ENCODE measurements at places on chromosomes 13 and 19. TPM values are rescaled to one million over a fixed set of nuclear protein-coding genes. Genes with fewer than 3 reads are reported as not detected.

Gene ZNF93
- total RNA-seq = 0.45 TPM

Gene BCL3
- total RNA-seq = 30.8 TPM

Gene ATP4B
- total RNA-seq = not detected

Gene KLK14
- total RNA-seq = not detected

Gene ANGPTL8
- 202 TPM for total RNA-seq

- DNase-seq = no peak
Measured at GRCh38 chr13:48810013-48810412, 156.3 kb downstream of the CYSLTR2 start.

DNA sequence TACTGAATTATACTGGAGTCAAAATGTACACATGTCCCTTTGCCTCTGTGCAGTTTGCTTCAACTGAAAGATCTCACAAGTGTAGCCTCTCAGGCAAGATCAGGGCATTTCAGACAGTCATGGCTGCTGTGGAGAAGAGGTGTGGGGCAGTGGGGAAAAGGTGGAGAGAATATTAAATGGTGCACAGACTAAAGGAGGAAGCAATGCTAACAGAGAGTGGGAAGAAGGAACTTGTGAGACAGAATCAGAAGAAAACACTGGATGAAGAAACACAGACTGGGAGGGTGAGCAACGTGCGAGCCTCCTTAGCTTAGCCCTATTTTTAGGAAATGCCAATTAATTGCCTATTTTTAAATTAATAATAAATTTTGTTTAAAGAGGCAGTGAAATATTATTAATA lies 49.6 kb upstream of the RAP2A start:
- no peak for DNase-seq

DNA sequence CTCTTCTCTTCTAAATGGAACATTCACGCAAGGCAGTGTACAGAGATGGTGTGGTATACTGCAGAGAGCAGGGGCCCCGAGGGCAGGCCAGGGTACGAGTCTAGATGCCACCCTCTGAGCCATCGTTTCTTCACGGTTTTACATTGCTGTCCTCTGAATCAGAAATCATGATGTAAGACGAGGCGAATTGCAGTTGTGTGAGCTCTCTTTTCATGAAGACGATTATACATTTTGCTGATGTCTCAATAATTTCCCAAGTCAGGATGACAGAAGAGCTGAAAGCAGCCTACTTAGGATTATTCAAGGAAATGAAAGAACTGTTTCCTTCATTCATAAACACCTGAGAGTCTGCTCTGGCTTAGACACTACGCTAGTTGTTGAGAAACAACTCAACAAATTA lies 93.8 kb upstream of the RNF113B start:
- no peak for DNase-seq

- no peak for DNase-seq
Measured at GRCh38 chr19:53936029-53936428, 26.7 kb upstream of the CACNG8 start.

DNA sequence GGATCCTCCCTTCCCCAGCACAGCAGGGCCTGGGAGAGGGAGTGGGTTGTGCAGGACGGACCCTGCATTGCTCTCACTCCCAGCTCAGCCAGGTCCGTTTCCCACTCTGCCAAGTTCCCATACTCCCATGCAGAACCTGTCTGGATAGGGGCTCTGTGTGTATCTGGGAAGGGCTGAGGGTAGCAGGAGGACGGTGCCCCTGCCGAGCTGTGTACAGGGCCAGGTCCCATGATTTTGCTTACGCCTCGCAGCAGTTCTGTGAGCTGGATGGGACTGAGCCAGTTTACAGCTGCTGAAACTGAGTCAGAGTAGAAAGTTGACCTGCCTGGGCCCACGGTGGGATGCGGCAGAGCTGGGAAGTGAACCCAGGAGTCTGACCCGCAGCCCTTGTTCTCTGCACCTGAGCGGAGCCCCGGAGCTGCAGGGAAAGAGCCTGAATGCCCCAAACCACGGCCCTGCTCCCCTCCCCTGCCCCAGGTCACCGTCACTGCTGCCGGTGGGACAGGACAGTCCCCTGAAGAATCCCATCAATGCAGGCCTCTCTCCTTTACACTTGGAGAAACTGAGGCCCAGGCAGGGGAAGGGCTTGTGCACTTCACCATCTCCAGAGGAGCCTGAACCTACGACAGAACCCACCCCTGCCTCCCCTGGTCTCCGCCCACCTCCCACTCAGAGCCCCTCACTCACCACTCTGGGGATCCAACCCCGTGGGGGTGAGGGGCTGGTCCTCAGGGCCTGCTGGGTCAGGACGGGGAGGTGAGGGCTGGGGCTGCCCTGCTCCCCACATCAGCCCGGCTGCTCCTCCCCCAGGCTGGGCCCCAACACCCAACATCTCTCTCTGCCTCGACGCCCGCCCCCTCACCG lies 3.5 kb downstream of the LILRB5 start:
- DNase-seq = no peak

GRCh38 chr13:98515818-98516465 lies 61.0 kb downstream of the STK24 start:
- no peak for DNase-seq

DNA sequence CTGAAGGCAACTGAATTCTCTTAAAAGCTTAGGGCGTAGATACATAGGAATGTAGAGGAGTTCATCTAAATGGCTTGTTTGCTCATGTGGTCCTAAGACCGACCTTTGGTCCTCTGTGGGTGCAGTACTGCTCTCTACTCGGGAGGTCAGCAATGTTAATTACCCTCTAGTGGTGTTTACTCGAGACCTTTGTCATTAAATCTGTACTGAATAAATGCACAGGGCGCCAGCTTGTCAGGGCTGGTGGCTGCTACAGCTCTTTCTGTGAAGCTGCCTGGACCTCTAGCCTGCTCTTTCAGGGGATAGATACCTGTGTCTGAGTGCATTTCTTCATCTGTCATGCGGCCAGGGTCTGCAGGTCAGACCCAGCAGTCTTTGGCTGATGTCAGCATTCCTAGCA lies 29.2 kb upstream of the MPHOSPH8 start:
- no peak for DNase-seq

DNA sequence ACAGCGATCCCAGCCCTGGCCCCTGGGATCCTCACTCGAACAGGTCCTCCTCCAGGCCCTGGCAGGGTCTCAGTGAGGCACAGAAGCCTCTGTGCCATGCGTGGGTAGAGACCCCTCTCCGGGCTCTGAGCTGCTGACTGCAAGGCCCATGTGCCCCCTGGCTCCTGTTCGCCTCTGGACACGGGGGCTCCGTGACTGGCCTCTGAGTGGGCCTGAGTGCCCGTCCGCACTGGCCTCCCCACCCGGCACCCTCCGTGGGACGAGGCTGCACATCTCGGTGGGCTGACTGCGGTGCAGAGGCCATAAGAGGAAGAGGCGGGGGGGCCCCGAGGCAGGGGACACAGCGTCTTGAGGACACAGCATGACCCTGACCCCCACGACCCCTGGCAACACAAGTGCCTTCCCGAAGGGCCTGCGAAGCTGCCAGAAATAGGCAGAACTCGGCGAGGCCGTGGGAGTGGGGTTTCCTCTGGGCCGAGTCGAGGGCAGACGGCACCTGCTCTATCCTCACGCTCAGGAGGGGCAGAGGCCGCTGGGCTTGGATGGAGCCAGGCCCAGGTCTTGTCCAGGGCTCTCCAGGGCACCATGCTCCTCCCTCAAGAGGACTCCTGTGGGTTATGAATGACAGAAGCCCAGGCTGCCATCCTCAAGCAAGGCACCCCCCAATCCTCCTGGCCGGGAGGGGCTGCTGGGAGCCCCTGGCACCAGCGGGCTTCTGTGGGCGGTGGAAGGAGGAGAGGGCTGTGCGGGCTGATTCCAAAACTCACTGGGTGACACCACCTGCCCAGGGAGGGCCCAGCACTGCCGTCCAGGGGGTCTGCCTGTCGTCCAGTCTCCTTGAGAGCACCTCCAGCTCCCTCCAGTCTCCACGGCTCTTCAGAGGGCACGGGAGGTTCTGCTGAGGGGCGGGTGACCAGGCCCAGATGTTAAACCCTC lies 52.6 kb downstream of the RASA3 start:
- DNase-seq = no peak

GRCh38 chr13:44259045-44260027 lies 114.3 kb upstream of the SERP2 start:
- DNase-seq = no peak

- no peak for DNase-seq
Measured at GRCh38 chr13:41416276-41416675, 41.1 kb upstream of the RGCC start.

- peak; percentile 51 for DNase-seq
Measured at GRCh38 chr13:75411924-75412537, 69.9 kb downstream of the TBC1D4 start.

GRCh38 chr19:4633140-4633967 lies 6.0 kb upstream of the TNFAIP8L1 start:
- DNase-seq = peak; percentile 69

DNA sequence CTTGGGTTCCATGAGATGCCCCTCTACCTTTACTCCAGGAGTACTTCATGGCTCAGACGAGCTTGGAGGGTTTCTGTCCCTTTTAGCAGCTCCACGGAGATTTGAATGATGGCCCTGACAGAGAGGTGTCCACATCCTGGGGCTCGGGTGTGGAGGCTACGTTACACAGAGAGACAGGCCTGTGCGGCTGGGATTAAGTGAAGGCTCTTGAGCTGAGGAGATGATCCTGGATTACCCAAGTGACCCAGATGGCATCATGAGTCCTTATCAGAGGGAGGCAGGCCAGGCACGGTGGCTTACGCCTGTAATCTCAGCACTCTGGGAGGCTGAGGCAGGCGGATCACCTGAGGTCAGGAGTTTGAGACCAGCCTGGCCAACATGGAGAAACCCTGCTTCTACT lies 12.4 kb downstream of the DPP9 start:
- no peak for DNase-seq

DNA sequence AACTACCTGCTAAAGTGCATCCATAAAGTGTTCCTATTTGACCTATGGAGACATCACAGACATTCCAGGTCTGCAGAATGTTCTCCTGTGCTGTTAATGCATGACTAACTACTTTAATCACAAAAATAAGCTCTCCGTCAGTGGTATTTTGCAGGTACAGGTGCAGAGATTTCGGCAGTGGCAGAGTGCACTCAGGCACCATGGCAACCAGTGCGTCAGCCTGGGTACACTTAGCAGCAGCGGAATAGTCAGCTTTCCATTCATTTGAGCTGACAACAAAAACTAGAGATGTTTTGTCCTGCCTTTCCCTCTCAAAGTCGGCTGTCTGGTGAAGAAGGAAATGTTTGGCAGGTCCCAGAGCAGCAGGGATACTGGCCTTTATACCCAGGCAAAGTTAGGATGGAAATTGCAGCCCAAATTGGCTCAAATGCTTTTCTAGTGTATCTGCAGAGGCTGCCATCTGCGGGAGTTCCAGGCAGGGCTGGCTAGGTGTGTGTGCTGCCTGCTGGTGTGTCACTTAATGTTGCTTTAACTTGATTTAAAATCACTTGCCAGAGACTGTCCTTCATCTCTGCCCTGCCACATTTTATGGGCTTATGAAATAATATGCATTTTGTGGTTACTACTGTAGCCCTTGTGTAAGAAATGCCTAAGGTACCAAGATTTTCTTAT lies 195.8 kb downstream of the RAP2A start:
- DNase-seq = no peak

- DNase-seq = no peak
Measured at GRCh38 chr19:15813916-15814315, 1.5 kb downstream of the OR10H1 start.

All from left lobe of liver (tissue), 2 donors.